Activated CD4-positive, alpha-beta T cell treated with anti-CD3 and anti-CD28 coated beads, Interleukin-2, amount 50 U/mL, for 24 hours (primary cell): ENCODE measurements at places on chromosomes 11 and 22.

- DNase-seq: no peak
These were observed 8.8 kb upstream of the CD81 start for GRCh38 chr11:2368178-2368850.

GRCh38 chr11:48031602-48032001 lies 51.2 kb downstream of the PTPRJ start:
- no peak for DNase-seq

- DNase-seq: no peak
These were observed 2.8 kb downstream of the PISD start for GRCh38 chr22:31659246-31659645.

DNA sequence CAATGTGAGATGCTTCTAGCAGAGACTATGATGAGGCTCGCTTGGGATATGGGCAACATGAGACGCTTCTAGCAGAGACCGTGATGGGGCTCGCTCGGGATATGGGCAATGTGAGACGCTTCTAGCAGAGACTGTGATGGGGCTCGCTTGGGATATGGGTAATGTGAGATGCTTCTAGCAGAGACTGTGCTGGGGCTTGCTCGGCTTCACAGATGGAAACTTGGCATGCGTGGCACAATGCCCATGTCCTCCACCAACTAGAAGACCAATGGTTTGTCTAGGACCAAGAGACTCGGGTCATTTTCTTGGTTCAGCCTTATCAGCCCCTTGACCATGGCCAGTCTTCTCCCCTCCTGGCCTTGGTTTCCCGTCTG lies 7.1 kb downstream of the MYEOV start:
- no peak for DNase-seq

- no peak for DNase-seq
These were observed 148.9 kb downstream of the NECTIN1 start for GRCh38 chr11:119580081-119580480.

GRCh38 chr11:10454878-10455631 lies at the start of gene AMPD3:
Gene AMPD3, plus strand, starts transcription at chr11:10455264. Its CDS starts 6,256 bp downstream, at chr11:10461520.
- DNase-seq: no peak
